ENCODE measurements at places on chromosomes 4 and X. TPM values are rescaled to one million over a fixed set of nuclear protein-coding genes. Genes with fewer than 3 reads are reported as not detected.

DNA sequence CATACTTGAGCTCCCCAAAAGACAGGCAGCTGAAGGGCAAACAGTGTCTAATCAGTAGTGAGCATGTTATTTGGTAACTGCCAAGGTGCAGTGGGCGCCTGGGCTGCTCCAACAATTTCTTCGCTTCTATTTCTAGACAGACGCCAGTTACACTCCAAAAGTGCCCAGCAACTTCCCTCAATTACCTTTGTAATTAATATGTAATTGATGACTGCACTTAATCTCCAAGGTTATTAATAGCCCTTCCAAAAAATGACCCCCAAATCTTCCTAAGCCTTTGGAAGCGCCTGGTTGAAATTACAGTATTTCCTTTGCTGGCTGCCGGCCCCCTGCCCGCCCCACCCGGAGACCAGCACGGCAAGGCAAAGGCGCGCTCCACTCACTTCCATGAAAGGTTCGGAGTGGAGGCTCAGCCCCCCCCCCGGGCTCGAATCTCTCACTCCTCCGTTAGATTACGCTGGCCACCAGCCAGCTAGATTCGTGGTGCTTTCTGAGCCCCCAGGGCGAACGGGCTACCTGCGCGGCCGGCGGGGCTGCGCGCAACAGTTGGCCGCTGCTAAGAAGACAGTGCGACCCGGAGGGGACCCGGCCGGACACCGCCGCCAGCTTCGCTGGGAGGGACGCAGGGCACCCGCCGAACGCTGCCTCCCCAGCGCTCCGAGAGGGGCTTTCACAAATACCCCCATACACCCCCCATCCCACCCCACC is 1.9 kb downstream of the GPC4 start:
- no peak for DNase-seq

- DNase-seq, result no peak
Measured at GRCh38 chr4:13102092-13102742, 381.9 kb downstream of the RAB28 start.

DNA sequence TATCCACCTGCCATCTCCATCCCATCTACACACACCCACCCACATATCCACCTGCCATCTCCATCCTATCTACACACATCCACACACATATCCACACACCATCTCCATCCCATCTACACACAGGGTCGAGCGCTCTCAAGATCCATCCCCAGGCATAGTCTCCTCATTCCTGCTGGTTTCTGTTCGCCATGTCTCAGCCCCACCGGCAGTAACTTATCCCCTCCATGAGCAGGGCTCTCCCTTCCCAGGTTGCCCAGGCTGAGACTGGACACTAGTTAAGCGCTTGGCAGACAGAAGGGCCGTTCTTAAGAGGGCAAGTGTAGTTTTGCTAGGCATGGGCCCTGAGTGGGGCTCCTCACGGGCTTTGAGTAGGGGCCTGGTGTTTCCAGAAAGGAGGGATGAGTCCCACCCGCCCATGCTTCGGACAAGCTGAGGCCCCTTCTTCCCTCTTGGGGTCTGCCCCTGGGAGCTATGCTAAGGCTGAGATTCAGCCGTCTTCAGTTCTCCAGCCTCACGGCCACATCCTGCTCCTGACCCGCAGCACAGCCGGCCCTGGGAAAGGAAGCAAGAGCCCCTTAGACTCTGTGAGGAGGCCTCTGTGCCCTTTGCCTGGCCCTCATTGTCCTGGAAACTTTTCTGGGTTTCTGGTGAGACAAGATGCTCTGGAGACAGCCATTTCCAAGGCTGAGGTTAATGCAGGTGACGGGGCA is 20.4 kb downstream of the TMEM271 start:
- DNase-seq, result peak; percentile 35

GRCh38 chrX:151697522-151697921 is 2.3 kb downstream of the PRRG3 start:
- no peak for DNase-seq

Gene SORBS2
- total RNA-seq, result 126 TPM

Gene NAP1L2
- 0.55 TPM for total RNA-seq

Measured in left lobe of liver (tissue), 2 donors.